Stimulated activated CD4-positive, alpha-beta T cell treated with anti-CD3 and anti-CD28 coated beads, Interleukin-1b, Interleukin-23, amount 100 ng/mL, for 48 hours (primary cell): ENCODE measurements at places on chromosomes 1 and 21.
A peak's percentile ranks its signal among the peaks of the same experiment; 100 is the strongest.

DNA sequence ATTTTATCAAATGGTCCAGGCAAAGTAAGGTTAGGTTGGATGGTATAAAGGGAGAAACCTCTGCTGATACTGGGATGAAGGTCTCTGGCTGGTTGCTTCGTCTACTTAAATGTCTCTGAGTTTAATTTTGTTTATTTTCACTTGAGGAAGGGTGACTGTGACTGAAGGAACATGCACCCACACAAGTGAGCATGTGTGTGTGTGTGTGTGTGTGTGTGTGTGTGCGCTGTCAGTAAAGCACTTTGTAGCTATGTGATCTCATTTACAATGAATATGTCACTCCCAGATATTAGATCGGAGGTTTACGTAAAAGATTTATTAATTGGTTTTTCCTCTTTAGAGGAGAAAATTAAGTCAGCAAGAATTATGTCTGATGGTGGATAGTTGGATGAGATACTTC is 4.4 kb downstream of the FOXD2 start:
- no peak for DNase-seq

- DNase-seq, result no peak
Observed at GRCh38 chr1:166590161-166590560, 249.1 kb upstream of the POGK start.

DNA sequence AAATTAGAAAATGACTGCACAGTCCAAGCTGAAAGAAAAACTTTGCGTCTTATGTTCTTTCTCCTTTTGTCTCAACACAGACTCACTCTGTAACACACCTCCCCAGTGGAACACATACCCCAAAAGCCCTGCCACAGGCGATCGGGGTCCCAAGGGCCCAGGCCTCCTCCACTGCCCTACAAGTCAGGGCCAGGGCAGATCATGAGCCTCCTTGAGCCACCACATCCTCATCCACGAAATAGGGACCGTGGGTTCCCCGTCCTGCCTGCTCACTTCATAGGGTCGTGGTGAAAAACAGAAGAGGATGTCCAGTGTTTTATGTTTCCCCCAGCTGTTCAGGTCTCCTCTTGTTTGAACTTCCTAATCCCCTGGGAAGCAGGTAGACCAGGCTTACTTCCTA is 116.7 kb downstream of the KCNN3 start:
- no peak for DNase-seq

GRCh38 chr21:37435120-37435519 is 68.5 kb downstream of the DYRK1A start:
- DNase-seq, result peak; percentile 39

- DNase-seq, result peak; percentile 68
Observed at GRCh38 chr1:12056331-12056841, 6.7 kb upstream of the TNFRSF8 start.
